Effector CD8-positive, alpha-beta T cell (primary cell): ENCODE measurements at places on chromosomes 5 and 9.

GRCh38 chr9:5552301-5552700 lies 42.0 kb downstream of the PDCD1LG2 start:
- DNase-seq = no peak

- DNase-seq = no peak
These were observed 10.5 kb upstream of the RALGDS start for GRCh38 chr9:133131506-133131905.

GRCh38 chr5:152499814-152500535 lies 94.9 kb upstream of the NMUR2 start:
- DNase-seq = no peak

DNA sequence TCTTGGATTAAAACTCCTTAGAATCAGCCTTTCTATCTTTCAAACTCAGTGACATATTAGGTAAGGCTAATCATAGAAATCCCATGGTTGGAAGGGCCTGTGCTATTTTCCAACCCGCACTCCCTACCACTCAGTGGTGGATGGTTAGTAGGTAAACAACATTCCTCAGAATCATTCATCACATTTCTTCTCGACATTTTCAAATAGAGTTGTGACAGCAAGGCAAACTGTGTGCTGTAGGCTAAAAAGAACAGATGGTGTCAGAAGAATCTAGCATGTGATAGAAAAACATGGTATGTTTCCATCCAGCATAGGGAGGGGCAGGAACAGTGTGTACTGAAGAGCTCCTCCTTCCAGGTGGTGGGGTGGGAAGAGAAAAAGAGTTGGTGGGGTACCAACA lies 227.3 kb upstream of the NMUR2 start:
- DNase-seq = no peak

- DNase-seq = no peak
These were observed 1.6 kb downstream of the NPR3 start for GRCh38 chr5:32712481-32713360.

GRCh38 chr5:57538341-57538955 lies 55.8 kb upstream of the ACTBL2 start:
- DNase-seq = no peak

DNA sequence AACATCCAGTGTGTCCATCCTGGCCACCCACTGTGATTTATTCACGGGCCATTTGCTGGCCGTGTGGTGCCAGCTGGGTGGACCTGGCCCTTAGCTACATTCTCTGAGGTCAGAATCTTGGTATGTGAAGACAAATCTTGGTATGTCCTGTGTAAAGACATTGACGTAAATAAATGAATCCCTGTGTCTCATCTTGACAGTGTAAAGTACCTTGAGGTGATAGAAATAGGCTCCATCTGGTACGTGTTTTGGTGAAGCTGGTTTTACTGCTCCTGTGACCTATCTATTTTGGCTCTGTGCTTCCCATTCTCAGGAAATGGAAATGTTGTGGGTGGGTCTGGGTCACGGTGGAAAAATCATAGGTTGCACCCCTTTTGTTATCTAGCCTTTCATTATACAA lies 245.4 kb upstream of the ANKH start:
- DNase-seq = no peak

- DNase-seq = no peak
These were observed 317.6 kb downstream of the TLE4 start for GRCh38 chr9:79889369-79889768.

DNA sequence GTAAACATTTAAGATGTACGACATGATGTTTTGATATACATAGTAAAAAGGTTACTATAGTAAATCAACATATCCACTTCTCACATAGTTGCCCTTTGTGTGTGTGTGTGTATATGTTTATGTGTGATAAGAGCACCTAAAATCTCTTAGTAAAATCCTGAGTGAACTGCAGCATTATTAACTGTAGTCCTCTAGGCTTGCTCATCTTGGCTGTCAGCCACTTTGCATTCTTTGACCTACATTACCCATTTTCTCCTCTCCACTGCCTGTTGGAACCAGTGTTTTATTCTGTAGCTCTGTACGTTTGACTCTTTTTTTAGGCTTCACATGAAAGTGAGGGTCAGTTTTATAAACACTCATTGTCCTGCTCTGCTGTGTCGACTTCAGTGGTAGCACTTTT lies 24.4 kb downstream of the C5orf22 start:
- DNase-seq = no peak

DNA sequence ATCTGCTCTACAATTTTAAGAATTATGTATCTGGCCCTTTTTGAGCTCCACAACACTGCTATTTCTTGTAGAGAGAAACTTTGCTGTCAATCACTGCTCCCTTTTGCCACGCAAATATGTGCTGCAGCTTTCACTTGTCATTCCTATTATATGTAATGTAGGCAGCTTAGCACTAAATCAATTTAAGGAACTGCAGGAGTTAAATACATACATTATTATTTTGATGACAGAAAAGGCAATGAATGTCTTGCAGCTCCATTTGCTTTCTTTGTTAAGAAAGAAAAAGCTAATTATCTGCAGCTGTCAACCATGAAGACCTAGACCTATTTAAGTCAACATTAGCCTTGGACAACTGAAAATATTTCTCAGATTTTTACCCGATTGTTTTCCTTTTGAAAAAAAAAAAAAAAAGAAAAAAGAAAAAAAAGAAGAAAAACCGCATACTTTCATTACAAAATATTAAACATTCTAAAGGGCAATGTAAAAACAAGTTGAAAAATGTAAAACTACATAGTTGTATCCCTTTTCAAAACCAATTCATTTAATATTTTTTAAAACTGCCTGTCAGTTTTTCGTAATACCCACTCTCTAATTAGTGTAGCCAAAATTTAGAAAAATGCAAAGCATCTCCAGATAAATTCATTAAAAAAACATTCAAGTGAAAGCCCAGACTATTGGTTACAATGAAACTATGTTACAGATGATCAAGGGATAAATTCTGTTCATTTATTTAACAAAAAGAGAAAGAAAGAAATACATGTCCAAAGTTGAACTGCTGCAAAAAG lies 57.2 kb downstream of the RFX3 start:
- no peak for DNase-seq

- no peak for DNase-seq
These were observed 280.2 kb upstream of the CLINT1 start for GRCh38 chr5:158139161-158139560.

DNA sequence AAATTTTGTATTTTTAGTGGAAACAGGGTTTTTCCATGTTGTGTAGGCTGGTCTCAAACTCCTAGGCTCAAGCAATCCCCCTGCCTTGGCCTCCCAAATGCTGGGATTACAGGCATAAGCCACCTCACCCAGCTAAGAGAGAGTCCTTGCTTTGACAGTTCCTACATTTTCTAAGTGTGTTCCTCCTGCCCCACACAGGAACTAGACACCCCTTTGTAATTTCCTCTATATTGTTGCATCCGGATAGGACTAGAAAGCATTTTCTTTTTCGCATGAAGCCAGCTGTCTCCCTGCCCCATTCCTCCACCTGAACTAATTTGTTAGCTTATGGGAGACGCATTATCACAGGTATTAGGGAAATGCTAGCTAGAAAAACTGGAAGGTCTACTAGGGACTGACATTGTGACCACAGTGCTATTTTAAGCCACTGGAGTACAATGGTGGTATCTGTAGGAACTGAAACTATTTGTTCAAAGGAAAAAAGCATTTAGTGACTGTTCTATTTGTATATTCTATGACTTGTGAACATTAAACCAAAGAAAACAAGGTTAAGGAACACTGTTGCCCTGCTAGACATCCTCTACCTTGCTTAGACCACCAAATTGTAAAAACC lies 214.1 kb downstream of the SMARCA2 start:
- DNase-seq = no peak

GRCh38 chr5:53170746-53171349 lies 61.3 kb upstream of the MOCS2 start:
- no peak for DNase-seq

- no peak for DNase-seq
These were observed 28.6 kb upstream of the TNC start for GRCh38 chr9:115146581-115147021.

DNA sequence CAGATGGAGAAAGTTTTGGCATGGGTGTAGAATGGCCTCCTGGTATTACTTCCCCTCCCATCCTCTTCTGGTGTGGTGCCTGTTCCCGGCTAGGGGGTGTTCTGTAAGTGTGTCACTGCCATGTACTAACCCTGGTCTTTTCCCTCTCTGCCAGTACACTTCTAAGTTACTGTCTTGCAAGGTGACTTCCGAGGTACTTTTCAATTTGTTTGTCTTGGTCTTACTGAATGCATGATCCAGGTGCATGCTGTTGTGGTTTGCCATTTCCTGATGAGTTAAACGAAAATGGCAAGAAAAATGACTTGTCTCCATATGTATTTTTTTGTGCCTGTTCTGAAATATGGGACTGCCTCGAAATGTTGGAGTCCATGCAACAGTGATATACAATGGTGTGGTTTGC lies 46.0 kb downstream of the C9orf152 start:
- DNase-seq = no peak

- no peak for DNase-seq
These were observed 1828.2 kb downstream of the MAT2B start for GRCh38 chr5:165333623-165334022.

DNA sequence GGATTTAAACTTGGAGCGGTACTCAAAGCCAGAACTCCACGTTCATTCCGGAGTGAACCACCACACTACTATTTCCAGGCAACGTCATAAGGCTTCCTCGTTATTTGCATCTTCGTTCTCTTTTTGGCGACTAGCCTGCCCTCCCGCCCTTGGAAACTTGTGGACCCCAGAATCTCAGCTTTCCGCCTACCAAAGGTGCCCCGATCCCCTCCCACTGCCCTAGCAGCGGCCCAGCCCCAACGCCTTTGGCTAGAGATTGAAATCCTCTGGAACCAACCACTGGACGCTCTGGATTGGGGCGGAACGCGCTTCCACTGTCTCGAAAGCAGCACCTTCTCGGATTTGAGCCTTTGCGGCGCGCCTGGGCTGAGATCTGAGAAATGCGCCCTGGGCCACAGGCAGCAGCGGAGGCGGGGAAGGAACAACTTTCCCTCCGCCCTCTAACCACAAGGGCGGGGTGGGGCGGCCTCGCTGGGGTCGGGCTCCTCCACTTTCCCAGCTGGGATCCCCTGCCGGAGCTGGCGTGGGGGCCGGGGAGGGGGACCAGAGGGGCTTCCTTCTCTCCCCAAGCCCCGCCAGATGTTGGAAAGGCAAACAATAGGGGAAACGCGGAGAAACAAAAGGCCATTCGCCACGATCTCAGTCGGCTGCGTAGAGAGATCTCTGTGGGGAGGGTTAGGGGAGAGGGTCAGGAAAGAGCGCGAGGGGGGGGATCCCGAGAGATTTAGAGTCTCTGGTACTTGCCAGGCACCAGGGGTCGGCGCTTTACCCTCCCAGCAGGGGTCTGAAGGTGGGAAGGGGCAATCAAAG lies 1.3 kb downstream of the MOB3B start:
- peak; percentile 11 for DNase-seq

DNA sequence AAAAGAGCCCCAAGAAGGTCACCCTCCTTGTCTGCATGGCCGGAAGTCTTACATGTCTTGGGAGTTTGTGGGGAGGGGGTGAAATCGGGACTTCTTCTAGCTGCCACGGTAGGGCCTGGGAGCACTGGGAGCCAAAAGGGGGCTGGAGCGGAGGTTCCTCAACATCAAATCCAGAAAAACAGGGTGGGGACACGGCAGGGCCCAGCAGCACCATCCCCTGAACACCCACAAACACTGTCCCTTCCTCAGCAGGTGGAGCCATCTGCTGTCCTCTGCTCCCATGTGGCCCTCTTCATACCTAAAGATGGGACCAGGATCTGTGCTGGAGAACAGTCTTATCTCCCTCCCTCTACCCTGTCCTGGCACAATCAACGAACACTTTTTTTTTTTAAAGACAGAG lies 2.7 kb downstream of the TERT start:
- no peak for DNase-seq

- DNase-seq = no peak
These were observed 58.0 kb downstream of the CEP120 start for GRCh38 chr5:123365156-123365555.

- no peak for DNase-seq
These were observed 73.3 kb downstream of the MYO10 start for GRCh38 chr5:16862777-16863176.

GRCh38 chr5:66337626-66338226 lies 193.6 kb downstream of the SREK1 start:
- no peak for DNase-seq

- no peak for DNase-seq
These were observed 139.2 kb upstream of the CCNH start for GRCh38 chr5:87551911-87552310.

DNA sequence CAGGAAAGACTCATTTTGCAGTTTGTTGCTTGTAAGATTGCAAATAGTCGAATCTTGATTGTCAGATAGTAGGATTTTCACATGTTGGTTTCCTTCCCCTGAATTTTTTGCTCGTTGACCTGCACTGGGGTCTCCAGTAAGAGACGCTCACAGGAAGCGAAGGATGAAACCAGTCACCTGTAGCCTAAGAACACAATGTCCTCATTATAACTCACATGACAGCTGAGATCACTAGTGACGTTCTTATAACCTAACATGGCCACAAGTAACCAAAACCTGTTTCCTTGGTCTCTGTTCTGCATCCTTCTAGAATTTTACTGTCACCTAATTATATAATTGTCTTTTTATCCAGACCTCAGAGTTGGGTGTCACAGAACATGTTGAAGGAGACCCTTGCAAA lies 181.0 kb upstream of the OTULINL start:
- DNase-seq = no peak

GRCh38 chr9:101038488-101038887 lies 10.0 kb downstream of the PLPPR1 start:
- DNase-seq = no peak

DNA sequence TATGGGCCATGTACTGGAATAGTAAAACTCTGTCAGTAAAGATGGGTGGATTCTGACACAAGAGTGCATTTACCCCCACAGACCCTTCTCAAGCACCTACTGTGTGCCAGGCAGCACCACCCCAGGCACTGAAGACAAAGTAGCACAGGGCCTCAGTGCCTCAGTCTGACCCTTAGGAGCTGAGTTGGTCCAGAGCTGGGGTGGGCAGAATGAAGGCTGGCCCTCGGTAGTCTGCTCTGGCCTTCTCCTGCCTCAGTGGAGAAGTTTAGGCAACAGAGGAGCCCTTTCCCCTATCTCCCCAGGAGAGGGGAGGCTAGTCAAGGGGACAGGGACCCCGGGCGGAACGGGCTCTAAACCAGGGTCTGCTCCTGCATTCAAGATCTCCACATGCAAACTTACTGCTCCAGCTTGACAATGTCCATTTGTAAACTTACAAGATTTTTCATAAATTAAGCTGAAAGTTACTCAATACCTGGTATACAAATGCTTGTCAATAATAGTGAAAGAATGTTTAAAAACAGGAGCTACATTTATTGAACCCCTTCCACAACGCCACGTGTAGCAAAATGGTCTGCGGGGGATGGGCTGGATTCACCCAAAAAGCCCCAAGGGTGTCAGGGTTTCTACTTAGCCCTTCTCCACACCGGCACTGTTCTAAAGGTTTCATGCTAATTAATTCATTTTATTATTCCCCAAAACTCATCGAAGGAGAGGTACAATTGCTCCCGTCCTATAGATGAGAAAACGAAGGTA lies 1.5 kb downstream of the VDAC1 start:
- no peak for DNase-seq

DNA sequence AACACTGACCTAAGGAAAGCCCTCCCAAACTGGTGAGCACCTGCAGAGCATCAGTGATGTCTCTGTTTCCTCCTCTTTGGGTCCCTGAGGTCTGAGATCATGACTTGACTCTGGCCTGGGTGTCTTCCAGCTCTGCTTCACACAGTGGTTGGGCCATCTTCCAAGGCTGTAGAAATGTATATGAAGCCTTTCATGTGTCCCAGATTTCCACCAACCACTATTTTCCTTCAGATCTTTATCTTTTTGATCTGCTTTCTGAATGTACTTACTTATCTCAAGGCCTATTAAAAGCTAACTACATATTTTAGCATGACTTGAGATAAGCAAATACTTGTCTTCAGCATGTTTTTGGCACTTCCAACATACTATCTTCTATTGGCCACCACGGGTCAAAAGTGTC lies 47.1 kb downstream of the PRELID2 start:
- no peak for DNase-seq
